Muscle of leg (tissue), 16 donors: ENCODE measurements at places on chromosomes 6 and 20. TPM values are rescaled to one million over a fixed set of nuclear protein-coding genes. Genes with fewer than 3 reads are reported as not detected.
A peak's percentile ranks its signal among the peaks of the same experiment; 100 is the strongest.

The SEMG1 gene
- not detected for total RNA-seq

The ROS1 gene
- total RNA-seq: 0.04 TPM

The KIF3B gene
- total RNA-seq: 12.8 TPM

The SH3BGRL2 gene
- 8.5 TPM for total RNA-seq

The C6orf163 gene
- total RNA-seq: 3.8 TPM

GRCh38 chr6:43851204-43851865 is 81.3 kb downstream of the VEGFA start:
- H3K27me3 ChIP-seq: peaks cover 3% of the 10 kb centered on the region
- H3K4me1 ChIP-seq: peaks cover 3% of the 10 kb centered on the region
- no peak overlapping the region for H3K27ac ChIP-seq
- no peak for DNase-seq
- no peak overlapping the region for H3K4me3 ChIP-seq
- H3K36me3 ChIP-seq: no peaks in the 10 kb centered on the region

- no peak overlapping the region for H3K4me3 ChIP-seq
- no peaks in the 10 kb centered on the region for H3K36me3 ChIP-seq
- no peak for DNase-seq
- H3K27me3 ChIP-seq: no peaks in the 10 kb centered on the region
- H3K27ac ChIP-seq: no peak overlapping the region
- no peaks in the 10 kb centered on the region for H3K4me1 ChIP-seq
Measured at GRCh38 chr6:145139140-145139850, 596.0 kb downstream of the EPM2A start.

DNA sequence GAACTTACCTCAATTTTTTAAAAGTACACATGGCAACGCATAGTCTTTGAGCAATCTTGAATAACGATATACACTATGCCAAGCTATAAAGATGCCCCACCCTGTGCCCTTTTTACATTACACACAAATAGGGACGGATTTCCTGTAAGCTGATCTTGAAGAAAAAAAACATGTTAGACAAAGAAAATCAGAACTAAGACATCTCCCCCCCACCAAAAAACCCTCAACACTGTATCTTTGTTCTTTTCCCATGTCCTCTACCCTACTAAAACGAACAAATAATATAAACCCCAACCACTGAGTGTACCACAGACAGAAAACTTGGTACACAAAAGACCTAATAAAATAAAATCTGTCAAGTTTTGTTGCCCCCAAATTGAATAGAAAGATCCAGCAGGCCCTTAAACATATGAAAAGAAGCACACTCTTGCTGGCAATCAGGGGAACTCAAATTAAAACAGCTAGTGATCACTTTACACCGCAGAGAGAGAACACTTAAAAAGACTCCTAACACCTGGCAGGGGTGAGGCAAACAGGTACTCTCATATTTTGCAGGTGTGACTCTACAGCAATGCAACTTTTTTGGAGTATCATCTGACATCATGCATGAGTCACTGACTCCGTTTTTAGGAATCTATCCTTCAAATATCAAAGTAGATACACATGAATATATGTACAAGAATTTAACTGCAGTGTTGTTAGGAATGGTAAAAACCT is 29.6 kb downstream of the BACH2 start:
- DNase-seq: no peak
- no peak overlapping the region for H3K4me3 ChIP-seq
- H3K27ac ChIP-seq: no peak overlapping the region
- peaks cover 4% of the 10 kb centered on the region for H3K36me3 ChIP-seq
- H3K4me1 ChIP-seq: no peaks in the 10 kb centered on the region

DNA sequence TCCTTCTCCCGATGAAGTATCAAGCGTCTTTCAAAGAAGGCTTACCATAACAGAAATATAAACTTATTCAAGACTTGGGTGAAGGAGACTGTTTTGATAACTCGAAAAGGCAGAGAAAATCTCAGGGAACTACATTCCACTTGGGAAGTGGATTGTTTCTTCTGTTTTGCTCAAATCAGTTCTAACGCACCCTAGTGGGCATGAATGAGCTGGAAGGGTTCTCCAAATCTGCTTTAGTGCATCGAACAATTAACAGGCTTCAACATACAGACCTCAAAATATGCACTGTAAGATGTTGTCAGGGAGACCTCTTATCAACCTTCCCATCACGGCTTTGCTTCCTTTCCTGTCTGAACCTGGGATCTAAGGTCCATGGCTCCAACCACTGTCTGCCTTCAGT is 392.5 kb downstream of the CD83 start:
- no peak overlapping the region for H3K27ac ChIP-seq
- H3K27me3 ChIP-seq: peaks cover 12% of the 10 kb centered on the region
- no peak overlapping the region for H3K4me3 ChIP-seq
- H3K36me3 ChIP-seq: no peaks in the 10 kb centered on the region

DNA sequence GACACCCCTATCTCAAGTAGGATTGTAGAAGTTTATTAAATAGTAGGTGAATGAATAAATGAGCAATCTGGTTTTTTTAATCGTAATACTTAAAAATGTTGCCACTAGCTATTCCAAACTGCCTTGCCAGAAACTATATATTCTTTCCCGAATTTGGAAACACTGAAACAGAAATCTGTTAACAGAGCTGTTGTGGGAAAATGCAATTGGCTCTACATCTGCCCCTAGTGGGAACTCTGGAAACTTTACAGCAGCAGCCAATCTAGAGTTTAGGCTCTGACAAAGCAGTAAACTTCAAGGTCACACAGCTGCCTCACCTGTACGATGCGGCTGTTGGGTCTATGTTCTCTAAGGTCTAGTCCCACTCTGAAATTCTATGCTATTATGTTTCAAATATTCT is 41.7 kb downstream of the SYNE1 start:
- H3K4me1 ChIP-seq: no peaks in the 10 kb centered on the region
- H3K36me3 ChIP-seq: no peaks in the 10 kb centered on the region
- no peak overlapping the region for H3K4me3 ChIP-seq

DNA sequence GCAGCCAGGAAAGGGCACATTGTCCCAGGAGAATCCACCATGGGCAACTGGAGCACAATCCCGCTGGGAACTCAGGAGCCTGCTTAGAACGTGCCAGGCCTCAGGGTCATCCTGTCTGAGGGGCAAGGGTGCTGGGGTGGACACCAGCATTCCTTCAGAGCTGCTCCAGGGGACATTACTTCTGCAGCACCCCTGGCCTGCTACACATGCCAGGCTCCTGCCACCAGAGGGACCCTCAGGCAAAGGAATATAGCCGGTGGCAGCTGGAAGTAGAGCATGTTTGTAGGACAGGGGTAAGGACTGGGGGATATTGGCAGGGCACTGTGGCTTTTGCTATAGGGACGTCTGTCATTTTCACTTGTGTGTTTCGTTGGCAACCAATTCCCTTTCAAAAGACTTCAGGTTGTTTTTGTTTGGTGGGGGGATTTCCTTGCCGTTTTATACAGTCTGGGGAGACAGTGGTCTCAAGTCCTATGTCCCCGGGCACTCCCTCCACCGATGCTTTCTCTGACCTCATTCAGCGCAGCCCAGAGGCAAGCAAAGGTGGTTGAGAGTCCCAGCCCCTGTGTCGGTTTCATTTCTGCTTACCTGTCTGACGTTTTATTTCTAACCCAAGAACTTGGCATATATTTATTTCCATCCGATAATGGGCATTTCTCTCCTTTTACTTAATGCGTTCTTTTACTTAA is 130.8 kb downstream of the JPH2 start:
- H3K4me3 ChIP-seq: no peak overlapping the region
- no peaks in the 10 kb centered on the region for H3K27me3 ChIP-seq
- no peak overlapping the region for H3K27ac ChIP-seq

DNA sequence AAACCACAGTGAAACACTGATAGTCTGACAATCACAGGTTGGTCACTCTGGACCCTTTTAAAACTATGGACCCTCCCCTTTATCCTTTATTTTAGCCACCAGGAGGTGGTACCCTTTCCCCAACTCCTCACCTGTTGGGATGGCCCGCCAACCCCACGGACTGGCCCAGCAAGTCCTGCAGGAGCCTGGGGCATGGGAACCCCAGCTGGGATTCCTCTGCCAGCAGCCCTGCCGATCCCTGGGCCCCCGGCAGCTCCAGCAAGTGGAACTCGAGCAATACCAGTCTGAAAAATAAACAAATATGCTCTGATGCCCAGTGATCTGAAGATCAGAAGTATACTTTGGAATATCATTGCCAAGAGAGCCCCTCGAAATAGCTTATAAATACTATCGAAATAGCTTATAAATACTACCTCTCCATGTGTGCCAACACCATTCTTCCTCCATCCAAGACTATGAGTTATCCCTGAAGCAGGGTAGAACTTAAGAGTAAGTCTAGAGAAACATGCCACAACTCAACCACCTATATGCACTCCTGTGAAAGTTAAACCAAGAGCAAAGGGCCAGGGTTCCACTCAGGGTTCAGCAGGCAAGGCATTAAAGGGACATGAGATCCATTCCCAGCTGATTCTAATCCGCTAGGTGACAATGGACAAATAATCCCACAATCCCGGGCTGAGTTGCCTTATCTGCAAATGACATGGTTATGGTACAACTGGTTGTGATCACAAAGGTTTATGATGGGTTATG is 6.8 kb downstream of the SNRPB start:
- H3K4me1 ChIP-seq: peaks cover 5% of the 10 kb centered on the region
- peaks cover 72% of the 10 kb centered on the region for H3K36me3 ChIP-seq
- H3K27ac ChIP-seq: no peak overlapping the region
- no peak for DNase-seq

DNA sequence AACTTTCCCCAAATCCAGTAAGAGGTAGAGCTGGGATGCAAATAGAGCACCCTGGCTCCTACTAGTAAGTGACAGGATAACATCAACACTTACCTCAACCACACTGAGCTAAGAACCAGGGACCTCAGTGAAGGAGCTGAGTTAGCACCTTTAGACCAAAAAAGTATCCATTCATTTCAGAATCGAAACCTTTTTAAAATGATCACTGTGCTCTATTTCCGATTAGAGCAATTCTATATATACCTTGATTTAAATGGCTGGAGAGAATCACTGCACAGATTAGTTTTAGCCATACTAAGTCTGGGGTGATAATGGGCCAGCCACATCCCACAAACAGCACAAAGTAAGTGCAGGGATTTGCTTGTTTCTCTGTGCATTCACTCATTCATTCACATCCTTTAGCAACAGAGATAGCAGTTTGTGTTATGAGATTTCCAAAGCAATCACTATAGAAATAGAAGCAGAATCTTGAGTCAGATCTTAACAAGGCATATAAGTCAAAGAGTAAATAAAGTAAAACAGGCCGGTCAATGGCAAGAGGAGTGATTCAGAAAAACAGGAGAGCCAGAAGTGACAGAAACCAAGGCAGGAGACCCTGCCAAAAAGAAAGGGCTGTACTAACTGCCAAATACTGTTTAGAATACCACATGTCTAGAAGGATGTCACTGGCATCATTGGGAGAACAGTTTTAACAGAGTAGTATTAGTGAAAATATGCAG is 136.3 kb downstream of the KIF13A start:
- peaks cover 28% of the 10 kb centered on the region for H3K36me3 ChIP-seq
- no peak for DNase-seq
- H3K27me3 ChIP-seq: no peaks in the 10 kb centered on the region
- H3K27ac ChIP-seq: no peak overlapping the region

- no peaks in the 10 kb centered on the region for H3K4me1 ChIP-seq
- no peak overlapping the region for H3K27ac ChIP-seq
- no peak for DNase-seq
- no peaks in the 10 kb centered on the region for H3K27me3 ChIP-seq
Measured at GRCh38 chr20:32229251-32229747, 21.6 kb downstream of the POFUT1 start.

DNA sequence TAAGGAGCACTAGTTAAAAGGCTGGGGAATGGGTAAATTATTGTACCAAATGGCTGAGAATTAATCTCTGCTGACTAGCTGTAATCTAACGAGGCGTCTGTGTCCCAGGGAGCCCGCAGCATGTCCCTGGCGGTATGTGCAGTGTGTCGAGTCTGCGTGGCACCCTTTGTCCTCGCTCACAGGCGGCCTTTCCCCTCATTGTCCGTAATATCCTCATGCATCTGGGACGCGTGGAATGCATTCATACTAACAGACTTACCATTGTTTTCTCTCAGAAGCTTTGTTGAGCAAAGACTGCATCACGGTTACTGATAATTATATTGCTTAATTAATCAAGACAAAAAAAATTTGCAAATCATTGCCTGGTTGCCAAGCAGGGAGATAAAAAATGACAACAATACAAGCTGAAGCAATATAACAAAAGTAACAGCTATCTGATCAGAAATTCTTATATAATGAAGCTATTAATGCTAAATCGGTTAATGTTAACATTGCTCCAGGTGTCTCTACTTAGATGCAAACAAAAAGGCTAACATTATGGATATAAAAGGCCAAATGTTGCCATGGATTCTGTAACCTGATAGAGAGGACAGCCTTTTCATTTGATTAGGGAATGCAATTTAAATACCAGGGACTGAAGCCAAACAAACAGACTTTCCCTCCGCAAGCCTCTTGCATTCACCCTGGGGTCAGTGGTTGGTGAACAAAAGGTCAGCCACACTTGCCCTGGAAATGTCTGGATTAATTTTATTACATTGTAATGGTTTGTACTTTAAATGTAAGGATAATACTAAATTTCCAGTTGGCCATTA is 124.8 kb downstream of the INSM1 start:
- no peaks in the 10 kb centered on the region for H3K27me3 ChIP-seq
- H3K4me3 ChIP-seq: no peak overlapping the region
- peaks cover 4% of the 10 kb centered on the region for H3K36me3 ChIP-seq
- peak overlapping the region; percentile 3 for H3K27ac ChIP-seq
- peak; percentile 26 for DNase-seq
- no peaks in the 10 kb centered on the region for H3K4me1 ChIP-seq

GRCh38 chr6:154752022-154752421 is 18.8 kb downstream of the SCAF8 start:
- peaks cover 3% of the 10 kb centered on the region for H3K36me3 ChIP-seq
- no peaks in the 10 kb centered on the region for H3K27me3 ChIP-seq
- no peak for DNase-seq
- no peak overlapping the region for H3K4me3 ChIP-seq

DNA sequence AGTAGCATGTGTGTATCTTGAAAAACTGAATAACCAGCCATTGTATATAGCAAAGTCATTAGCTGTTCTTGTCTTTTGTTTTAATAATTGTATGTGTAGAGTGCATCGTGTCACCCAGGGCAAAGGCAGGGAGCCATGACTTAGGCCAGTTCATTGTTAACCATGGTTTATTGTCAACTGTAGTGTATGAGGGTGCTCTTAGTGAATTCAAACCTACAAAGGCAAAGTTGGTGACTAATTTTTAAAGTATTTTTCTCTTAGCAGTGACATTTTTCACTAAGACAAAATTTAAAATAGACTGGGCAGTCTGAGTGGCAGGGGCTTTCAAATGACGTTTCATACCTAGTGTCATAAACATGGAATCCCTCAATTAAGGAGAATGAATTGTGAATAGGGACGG is 79.0 kb downstream of the TULP4 start:
- H3K27ac ChIP-seq: no peak overlapping the region
- H3K4me1 ChIP-seq: no peaks in the 10 kb centered on the region
- H3K36me3 ChIP-seq: peaks cover 6% of the 10 kb centered on the region
- H3K4me3 ChIP-seq: no peak overlapping the region
- no peak for DNase-seq
- no peaks in the 10 kb centered on the region for H3K27me3 ChIP-seq
